ENCODE measurements at places on chromosomes 13 and 19. TPM values are rescaled to one million over a fixed set of nuclear protein-coding genes. Genes with fewer than 3 reads are reported as not detected.
A peak's percentile ranks its signal among the peaks of the same experiment; 100 is the strongest.

Gene SYCN
- total RNA-seq = 1.6 TPM

DNA sequence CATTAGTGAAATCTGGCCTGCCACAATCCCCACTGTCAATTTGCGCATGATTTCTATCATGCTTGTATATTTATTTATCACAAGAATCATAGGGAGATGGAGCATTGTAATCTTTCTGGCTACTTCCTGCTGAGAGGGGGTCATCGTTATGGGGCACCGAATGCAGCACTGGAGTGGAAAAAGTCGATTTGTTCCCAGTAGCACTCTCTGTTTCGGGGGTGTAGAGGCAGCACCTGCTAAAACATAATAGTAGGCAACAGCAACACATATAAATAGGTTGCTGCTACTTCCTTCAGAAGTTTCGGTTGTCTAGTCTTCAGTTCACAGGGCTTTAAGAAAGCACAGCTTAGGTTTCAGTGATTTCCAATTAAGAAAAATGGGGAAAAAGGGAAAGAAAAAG, 23.4 kb upstream of the CEACAM21 start:
- DNase-seq = no peak

Gene F2RL3
- 0.15 TPM for total RNA-seq

DNA sequence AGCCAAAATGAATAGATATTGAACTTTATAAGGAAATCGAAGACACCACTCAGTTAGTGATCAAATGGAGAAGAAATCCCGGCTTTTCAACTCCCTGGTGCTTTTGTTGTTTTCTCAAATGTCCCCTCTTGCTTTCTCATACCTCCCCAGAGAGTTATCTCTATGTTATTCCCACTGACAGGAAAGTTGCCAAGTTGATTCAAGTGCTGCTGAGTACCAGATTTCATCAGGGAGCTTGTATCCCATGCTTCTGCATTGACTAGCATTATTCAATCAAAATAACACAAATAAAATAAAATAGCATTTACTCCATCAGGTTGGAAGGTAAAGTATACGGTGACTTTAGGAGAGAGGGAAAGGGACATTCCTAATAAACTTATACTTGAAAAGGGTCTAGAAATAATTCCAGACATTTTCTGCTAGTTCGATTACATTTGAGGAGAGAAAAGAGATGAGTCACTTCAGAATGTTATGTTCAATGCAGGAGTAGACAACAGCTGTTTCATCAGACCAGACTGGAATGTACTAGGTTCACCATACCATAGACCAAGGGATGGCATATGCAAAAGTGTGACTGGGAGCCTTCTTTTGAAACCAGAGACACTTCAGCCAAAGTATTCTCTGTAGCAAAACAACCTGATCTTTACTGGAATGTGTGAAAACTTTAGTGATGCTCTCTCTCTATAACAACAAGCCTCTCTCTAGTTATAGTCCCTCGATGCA, 397.8 kb downstream of the FGF14 start:
- DNase-seq = no peak

Gene ZNF724
- 0.58 TPM for total RNA-seq

DNA sequence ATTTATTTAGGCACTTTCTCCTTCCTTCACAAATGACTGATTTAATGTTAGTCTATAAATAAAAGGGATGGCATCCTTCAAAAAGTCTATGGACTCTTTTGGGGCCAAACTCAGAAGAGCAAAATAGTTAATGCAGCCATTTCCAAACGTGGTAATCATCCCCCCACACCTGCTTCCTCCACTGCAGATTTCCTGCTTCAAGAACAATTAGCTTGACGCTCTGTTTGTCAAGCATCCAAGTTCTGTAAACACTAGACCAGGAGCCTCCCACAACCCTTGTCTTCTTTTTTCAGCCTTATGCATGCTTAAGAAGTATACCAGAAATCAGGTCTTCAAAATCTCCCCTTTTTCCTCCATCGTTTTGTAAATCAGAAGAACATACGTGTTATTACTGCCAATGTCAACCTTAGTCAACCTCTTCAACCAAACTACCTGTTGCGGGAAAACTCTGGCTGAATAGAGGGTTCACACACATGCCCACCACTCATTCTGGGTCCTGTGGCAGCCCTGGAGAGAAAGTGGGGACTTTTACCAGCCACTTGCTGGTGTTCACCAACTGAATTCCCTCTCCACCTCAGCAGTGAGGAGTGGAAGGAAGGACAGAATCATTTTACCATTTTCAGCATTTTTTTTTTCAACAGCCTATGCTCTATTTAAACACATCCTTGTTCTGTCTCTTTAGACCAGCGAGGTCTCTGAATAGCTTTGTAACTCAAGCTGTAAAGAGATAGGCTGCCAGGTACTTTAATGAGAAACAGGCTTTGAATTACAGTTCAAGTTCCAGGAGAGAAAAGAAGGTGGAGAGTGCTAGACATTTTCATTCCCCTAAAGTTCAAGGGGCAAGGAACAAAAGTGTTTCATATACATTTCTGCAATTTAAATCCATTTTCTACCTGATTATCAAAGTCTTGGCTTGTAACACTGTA, 39.1 kb downstream of the EFNB2 start:
- no peak for DNase-seq

DNA sequence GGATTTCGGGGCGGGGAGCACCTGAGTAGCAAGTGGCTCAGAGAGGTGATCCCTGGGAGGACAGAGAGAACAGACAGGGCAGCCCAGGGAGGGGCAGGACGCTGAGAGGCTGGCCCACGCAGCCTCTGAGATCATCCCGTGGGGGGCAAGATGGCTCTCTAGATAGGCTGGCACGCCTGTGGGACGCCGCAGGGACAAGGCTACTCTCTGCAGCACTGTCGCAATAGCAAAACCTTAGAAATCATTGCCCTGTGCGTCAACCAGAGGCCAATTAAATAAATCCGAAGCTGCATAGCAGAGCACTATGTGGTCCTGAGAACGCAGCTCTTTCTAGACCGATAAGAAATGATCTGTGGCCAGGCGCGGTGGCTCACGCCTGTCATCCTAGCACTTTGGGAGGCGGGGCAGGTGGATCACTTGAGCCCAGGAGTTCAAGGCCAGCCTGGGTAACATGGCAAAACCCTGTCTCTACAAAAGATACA, 5.1 kb downstream of the PEX11G start:
- DNase-seq = no peak

DNA sequence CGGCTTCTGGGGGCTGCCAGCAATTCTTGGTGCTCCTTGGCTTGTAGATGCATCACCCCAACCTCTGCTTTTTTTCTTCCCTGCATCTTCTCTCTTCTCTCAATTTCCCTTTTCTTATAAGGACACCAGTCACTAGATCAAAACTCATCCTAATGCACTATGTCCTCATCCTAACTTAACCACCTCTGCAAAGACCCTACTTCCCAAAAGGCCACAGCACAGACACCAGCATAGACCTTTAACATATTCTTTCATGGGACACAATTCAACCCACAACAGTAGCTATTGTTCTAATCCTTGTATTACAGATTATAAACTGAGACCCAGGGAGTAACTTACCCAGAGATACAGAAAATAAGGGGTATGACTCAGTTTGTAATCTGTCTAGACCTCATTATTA, 47.0 kb downstream of the RUBCNL start:
- no peak for DNase-seq

DNA sequence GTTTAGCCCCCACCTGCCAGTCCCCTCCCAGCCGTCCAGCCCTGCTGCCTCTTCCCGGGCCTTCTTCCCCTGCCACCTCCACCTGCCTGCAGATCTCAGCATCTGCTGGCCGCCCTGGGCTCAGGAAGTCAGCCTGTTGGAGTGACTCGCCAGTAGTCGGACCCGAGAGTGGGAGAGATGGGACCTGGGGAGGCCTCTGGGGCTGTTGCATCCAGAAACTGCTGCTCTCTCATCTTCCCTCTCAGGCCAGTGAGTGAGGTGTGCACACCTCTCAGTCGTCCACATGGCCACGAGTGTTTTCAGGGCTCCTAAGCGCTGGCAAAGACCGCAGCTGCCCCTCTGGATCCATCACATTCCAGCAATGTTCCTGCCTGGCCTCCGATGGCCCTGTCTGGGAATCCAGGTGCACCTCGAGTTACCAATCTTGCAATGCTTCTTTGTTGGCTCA, 151.8 kb upstream of the SOX1 start:
- DNase-seq = peak; percentile 22

Gene IL17D
- 0.45 TPM for total RNA-seq

Gene ZNF491
- 1.3 TPM for total RNA-seq

DNA sequence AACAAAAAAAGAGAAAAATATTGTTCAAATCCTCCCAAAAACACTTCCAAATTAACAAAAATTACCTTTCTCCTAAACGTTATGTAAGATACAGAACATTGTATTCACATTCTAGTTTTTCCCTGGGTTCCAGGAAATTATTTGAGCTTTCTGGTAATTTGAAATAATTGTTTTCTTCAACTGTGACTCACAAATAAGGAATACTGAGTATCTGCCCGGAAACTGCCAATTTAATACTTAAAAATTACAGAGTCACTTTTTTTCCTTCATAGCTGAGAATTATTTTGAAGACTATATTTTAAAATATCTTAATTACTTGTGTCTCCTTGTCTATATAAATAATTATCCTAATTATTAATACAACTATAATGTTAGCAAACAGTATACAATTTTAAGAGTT, 709.0 kb upstream of the ARGLU1 start:
- no peak for DNase-seq

Data from left lobe of liver (tissue), 2 donors.